ENCODE measurements at places on chromosomes 5 and 9.
A peak's percentile ranks its signal among the peaks of the same experiment; 100 is the strongest.

DNA sequence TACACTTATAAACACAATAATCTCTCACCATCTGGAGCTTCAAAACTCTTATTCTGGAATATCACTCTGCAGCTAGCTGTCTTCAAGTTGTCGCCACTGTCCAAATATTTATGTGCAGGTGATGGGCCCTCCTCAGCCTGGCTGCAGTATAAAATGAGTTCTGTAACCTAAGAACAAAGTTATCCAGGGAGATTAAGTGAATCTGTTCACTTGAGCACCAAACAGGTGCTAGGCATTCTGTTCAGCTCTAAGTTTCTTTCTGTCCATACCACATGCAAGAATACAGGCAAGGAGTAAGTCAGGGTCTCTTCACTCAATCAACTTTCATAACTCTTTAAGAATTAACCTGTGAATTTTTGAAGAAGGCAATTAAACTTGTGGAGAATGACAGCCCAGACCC, 344.1 kb downstream of the PLK2 start:
- DNase-seq: no peak

GRCh38 chr9:77834898-77835488, 186.9 kb upstream of the GNA14 start:
- DNase-seq: no peak

- no peak for DNase-seq
Observed at GRCh38 chr9:124489222-124489621, 18.0 kb downstream of the NR5A1 start.

DNA sequence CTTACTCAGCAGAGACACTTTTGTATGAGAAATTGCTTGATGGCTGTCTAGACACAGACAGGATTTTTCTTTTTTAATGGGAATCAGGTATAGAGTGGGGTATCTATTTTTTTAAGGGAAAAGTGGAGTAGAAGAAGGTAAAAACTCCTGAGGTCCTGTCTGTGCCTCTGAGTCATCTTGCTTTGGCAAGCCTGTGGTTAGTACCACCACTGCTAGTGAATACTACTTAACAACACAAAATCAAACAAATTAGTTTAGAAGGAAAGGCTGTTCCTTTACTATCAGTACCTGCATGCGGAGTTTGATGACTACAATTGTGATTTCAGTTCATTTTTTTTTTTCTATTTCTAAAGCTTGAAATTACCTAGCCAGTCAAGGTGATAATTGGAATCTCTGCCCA, 150.9 kb upstream of the PPP1R2B start:
- DNase-seq: no peak

- no peak for DNase-seq
Observed at GRCh38 chr9:32359452-32359851, 25.0 kb upstream of the ACO1 start.

DNA sequence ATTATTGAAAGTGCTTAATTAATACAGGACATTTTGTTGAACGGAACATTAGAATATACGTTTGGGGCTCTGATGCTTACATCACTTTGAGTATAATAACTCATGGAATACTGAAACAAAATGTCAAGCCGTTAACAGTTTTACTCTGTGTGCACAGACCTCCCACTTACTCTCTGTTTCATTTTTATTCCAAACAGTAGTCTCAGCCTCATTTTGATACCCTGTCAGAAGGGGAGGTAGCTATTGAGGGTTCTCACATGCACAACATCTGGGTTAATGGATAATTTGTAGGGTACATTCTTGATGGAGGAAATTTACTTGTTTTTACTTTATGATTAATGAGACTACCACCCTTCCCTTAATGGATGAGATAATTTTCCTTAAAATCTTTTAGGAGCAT, 59.0 kb downstream of the SCAMP1 start:
- no peak for DNase-seq

DNA sequence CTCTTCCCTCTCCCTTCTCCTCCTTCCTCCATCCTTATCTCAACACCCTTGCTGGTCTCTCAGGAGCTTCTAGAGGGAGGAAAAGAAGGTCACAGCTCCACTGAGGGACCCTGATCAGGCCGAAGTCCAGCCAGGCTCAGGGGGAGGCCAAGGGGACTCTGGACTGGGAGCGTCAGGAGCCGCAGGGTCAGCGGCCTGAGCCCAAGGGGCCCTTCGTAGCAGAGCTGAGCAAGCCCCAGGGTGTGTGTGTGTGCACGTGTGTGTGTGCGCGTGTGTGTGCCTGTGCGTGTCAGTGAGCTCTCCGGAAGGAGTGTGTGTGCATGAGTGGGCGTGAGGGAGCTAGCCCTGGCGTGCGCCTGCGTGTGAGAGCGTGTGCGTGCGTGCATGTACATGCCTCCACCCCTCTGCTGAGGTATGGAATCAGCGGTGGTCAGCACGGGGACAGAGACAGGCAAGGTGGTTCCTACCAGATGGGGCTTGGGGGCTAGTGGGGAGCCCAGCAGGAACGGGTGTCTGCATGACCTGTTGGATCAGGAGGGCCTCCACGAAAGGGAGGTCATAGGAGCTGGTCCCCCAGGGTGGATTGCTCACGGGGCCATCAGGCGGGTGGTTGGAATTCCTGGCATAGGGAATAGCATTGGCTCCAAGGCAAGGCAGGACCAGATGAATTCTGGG, 10.0 kb upstream of the AGPAT2 start:
- peak; percentile 50 for DNase-seq

- DNase-seq: no peak
Observed at GRCh38 chr9:134560206-134560605, 81.4 kb upstream of the COL5A1 start.

- DNase-seq: no peak
Observed at GRCh38 chr9:70405808-70406433, 8.5 kb downstream of the KLF9 start.

DNA sequence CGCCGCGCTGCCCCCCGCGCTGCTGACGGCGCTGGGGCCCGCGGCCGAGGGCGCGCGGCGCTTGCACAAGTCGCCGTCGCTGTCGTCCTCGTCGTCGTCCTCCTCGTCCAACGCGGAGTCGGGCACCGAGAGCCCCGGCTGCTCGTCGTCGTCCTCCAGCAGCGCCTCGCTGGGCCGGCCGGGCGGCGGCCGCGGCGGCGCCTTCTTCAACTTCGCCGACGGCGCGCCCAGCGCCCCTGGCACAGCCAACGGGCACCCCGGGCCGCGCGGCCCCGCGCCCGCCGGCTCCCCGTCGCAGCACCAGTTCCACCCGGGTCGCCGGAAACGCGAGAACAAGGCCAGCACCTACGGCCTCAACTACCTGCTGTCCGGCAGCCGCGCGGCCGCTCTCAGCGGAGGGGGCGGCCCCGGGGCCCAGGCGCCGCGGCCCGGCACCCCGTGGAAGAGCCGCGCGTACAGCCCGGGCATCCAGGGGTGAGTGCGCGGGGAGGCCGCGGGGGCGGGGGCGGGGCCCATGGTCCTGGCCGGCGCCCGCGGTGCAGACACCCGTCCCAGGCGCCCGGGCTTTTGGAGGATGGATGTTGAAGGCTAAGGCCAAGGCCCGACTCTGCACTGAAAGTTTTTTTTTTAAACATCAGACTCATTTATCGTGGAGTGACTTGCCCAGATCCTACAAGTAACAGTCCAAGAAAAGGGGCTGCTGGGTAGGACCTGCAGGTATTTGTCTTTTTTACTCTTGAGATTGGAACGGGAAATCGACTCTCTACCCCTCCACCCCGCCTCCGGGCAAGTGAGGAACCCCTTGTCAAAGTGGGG, 1.2 kb downstream of the TENT4A start:
- DNase-seq: peak; percentile 59

GRCh38 chr5:2021484-2022176, 138.9 kb upstream of the IRX4 start:
- DNase-seq: no peak

DNA sequence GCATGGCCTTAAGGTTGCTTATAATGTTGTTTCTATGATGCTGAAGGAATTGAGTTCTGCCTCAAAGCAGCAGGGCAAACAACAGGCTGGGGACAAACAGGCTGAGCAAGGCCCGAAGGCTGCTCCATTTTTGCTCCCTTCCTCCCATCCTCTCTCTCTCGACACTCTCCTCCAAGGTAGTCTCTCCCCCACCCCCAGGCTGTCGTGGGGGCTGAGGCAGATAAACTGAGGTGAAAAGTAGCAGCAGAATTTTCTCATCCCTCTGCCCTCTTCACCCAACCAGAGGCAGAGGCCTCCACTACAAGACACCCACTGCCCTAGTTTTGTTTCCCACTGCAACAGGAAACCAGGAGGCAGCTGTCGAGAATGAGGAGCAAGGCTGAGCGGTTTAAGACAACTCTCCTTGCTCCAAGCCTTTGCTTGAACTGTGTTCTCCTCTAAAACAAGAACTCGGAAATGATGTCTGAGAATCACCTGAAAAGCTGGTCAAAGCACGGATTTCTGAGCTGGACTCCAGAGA, 13.5 kb upstream of the GNA14 start:
- no peak for DNase-seq

DNA sequence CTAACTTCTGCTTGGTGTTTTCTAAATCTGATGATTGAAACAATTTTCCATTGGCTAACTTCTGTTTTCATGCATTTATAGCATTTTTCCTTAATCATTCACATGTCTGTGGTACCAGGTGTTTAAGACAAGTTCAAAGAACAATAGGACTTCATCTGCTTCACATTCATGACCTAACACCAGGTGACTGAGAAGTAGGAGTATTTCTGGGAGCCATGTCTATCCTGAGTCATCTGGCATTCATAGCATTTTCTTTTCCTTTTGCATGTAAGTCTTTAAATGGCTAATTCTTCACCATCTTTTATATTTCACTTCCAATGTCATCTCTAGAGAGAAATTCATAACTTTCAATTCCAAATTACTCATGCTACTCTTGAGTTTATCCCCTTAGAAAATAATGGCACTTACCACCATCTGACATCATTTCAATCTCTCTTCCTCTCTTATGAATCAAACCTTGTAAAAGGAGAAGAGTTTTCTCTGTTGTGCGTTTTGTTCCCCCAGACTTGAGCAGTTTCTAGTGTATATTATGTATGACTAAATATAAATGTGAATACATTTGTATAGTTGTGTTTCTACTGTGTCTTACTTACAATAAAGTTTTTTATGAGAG, 1196.1 kb upstream of the CDH9 start:
- no peak for DNase-seq

GRCh38 chr5:20300110-20300509, 312.1 kb upstream of the CDH18 start:
- no peak for DNase-seq

DNA sequence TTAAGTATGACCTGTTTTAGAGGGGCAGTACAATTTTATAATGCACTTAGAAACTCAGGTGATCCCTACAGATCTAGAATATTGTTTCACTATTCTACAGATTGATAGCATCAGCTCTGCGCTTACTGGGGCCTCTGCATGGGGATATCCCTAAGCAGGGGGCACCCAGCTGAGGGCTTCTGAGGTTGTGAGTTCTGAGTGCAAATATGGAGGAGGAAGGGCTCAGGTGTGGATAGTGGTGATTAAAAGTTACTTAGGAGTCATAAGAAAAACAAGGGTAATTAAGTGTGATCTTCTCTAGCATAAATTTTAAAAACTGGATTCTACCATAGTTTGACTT, 274.4 kb downstream of the EFNA5 start:
- DNase-seq: peak; percentile 61

DNA sequence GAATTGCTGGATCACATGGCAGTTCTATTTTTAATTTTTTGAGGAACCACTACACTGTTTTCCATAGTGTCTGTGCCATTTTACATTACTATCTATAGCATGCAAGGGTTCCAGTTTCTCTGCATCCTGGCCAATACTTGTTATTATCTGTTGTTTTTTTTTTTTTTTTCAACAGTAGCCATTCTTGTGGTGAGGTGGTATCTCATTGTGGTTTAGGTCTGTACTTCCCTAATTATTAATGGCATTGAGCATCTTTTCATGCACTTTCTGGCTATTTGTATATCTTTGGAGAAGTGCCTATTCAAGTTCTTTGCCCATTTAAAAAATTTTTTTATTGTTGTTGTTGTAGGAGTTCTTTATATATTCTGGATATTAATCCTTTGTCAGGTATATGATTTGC, 97.7 kb downstream of the GDNF start:
- DNase-seq: no peak

DNA sequence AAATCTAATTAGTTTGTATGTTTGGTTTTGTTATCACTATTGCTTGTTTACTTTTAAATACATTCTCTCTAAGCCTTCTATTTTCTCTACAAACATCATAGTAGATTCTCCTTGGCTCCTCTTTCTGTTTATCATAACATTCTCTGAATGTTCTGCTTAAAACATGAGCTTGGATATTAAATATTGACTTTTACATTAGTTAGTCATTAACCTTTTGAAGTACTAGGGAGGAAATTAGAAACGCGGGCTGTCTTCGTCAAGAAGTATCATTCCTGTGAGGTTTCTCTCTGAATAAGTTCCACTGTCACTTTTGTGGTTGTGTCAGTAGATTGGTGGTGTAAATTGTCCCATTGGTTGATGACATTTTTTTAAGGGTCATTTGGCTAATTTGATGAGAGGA, 821.5 kb downstream of the EFNA5 start:
- DNase-seq: peak; percentile 47

GRCh38 chr9:27117489-27118135, 8.6 kb downstream of the TEK start:
- peak; percentile 94 for DNase-seq

GRCh38 chr9:79357616-79358015, 214.1 kb upstream of the TLE4 start:
- DNase-seq: no peak

- peak; percentile 10 for DNase-seq
Observed at GRCh38 chr5:145791866-145792265, 43.3 kb downstream of the PRELID2 start.
